ENCODE measurements at places on chromosomes 7 and 10.

DNA sequence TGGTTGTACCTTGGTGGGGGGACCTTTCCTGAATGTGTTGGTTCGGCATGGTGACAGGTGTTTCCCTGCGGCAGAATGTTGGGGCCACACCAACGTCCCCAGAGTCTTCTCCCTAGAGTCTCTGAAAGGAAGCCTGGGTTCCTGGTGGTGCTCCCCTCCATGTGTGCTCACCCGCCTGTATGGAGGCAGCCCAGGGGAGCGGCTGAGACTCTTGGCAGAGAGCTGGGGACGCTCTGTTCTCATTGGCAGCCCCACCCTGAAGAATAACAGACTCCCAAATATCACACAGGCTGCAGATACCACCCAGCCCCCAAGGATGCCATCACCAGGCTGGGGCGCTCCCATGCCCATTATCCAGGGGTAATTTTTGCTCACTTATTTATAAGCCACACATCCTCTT lies 34.8 kb downstream of the CHST12 start:
- DNase-seq, result no peak

DNA sequence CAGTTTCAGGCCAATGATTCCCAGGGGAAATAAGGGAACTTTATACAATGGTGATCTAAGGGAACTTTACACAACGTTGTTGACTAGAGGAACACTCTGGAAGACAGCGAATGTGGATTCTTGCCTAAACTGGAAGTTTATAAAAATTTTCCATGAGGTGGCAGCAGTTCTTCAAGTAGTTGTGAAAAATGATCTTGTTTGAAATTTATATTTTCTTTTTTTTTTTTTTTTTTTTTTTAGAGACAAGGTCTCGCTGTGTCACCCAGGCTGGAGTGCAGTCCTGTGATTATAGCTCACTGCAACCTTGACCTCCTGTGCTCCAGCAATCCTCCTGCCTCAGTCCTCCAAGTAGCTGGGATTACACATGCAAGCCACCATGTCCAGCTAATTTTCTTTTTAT lies 32.1 kb upstream of the GTF2I start:
- DNase-seq, result no peak

GRCh38 chr10:71801361-71801760 lies 28.0 kb upstream of the VSIR start:
- DNase-seq, result no peak

DNA sequence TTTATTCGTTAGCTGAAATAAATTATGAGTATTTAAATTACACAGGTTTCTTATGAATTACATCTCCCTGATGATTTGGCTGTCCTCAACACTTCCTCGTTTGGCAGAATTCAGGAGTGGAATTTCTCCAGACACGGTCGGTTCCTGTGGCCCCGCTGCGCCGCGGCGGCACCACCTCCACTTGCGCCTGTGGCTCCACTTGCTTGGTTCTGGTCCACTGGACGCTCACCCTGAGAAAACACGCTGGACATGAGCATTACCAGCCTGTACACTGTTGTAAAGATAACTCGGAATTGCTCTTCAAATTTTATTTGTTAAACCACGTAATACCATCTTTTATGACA lies 85.3 kb downstream of the ZNF33B start:
- DNase-seq, result no peak

GRCh38 chr10:10796061-10796773 lies 221.5 kb upstream of the CELF2 start:
- DNase-seq, result no peak

DNA sequence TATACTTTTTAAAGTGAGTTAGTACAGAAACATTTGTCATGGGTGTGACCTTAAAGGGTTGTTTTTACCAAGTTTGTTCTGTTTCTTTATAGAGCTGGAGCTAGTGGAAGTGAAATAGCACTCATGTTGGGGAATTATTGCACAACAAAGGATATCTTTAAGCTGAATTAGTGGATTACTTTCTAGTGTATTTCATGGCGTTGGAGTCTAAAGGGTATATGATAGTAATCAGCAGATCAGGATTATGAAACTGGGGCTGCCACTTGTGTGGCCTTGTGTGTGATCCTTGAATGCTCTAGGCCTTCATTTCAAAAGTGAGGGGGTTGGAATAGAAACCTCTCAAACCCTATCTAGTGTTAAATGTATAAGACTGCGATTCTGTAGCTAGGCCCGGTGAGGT lies 123.6 kb downstream of the LYZL1 start:
- no peak for DNase-seq

GRCh38 chr10:78664929-78665553 lies 403.7 kb upstream of the ZMIZ1 start:
- DNase-seq, result no peak

- no peak for DNase-seq
Observed at GRCh38 chr7:131249003-131249402, 78.7 kb upstream of the MKLN1 start.

DNA sequence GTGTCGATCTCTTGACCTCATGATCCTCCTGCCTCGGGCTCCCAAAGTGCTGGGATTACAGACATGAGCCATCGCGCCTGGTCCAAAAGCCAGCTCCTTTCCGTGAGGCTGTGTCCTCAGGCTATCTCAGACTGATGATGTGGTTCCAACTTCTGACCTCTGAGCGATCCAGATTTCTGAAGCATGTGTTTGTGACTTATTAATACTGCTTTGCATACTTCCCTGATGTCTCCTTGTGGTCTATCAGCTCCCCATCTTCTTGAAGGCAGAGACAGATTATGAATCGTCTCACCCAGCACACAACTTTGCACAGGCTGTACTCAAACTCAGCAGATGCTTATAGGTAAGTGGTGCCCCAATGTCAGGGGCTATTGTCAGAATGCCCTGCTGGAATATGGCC lies 2.0 kb upstream of the PLPP4 start:
- DNase-seq, result no peak

GRCh38 chr10:35340975-35341374 lies 4.7 kb downstream of the CCNY start:
- no peak for DNase-seq

GRCh38 chr10:72423426-72423825 lies 68.7 kb upstream of the DNAJB12 start:
- no peak for DNase-seq

- no peak for DNase-seq
Observed at GRCh38 chr10:113213035-113213434, 263.0 kb downstream of the TCF7L2 start.

- no peak for DNase-seq
Observed at GRCh38 chr10:33952692-33953360, 618.4 kb upstream of the NRP1 start.

GRCh38 chr7:56079450-56080185 lies 13.1 kb downstream of the PHKG1 start:
- no peak for DNase-seq

GRCh38 chr7:151859111-151859947 lies 17.6 kb downstream of the PRKAG2 start:
- no peak for DNase-seq

DNA sequence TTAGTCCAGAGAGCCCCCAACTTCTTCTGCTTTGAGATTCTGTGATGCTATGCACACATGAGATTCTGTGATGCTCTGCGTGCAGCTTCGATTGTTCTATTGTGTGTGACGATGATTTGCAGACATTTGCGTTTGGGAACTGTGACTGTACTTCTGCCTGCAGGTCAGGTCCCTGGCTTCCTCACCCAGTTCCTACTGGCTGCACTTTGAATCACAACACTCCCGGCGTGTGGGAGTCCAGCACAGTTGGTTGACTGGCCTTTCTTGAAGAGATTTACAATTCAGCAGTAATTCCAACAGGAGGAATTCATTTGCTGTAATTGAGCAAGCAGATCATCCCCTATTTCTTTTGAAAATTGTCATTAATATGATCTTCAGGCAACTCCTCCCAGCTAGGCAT lies 252.2 kb upstream of the YAE1 start:
- no peak for DNase-seq

- DNase-seq, result no peak
Observed at GRCh38 chr10:3404381-3404780, 231.8 kb upstream of the PITRM1 start.

DNA sequence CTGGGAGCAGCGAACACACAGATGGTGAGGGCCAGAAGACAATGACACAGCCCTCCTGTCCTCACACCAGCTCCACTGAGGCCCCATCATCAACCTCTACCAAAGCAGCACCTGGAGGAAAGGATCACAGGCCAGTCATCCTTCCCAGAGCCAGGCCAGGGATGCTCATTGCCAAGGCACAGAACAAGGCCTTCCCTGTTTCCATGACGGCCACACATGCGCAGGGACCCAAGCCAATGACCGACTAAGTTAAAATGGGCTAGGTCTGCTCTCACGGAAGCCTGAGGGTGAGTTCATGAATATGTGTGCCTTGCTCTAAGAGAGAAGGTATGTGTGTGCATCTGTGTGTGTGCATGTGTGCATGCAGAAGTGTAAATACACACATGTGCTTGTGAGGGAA lies 39.6 kb downstream of the COBL start:
- no peak for DNase-seq

- DNase-seq, result no peak
Observed at GRCh38 chr7:98997846-98998245, 119.5 kb downstream of the TRRAP start.

DNA sequence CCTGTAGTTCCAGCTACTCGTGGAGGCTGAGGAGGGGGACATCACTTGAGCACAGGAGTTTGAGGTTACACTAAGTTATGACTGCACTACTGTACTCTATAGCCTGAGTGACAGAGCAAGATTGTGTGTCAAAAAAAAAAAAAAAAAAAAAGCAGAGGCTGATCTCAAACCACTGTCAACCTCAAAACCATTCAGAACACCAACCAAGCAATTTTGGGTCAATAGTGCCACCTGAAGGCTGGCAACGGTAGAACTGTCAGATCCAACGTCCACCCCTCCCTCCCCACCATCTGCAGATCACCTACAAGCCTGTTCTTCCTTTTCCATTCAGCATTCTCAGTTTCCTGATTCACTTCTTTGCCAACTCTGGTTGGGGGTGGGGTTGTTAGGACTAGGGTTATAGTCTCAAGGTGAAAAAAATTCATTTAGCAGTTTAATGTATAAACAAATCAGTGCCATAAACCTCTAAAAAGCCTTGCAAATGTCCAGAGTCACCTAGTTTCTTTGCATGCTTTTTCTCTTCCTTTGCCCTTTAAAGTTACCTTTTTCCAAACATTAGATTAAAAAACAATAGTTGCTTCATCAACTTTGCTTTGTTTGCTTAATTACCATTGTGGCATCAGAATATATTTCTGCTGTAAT lies 2.6 kb downstream of the MRPS33 start:
- peak; percentile 63 for DNase-seq

DNA sequence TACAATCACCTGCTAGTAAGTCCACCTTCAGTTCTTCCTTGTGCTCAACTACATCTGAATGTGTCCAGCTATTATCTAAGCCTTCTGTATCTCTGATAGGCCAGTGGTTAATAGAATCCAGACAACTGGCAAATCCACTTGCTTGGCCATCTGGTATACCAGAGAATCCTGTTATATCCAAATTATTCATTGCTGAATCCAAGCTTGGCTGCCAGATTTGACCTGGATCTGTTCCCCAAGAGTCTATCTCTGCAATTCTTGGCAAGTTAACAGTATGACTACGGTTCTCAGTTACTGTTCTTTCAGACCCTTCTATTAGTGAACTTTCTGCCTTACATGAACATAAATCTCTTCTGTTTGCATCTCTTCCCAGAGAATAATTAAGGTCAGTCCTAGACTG lies 154.6 kb upstream of the TARP start:
- DNase-seq, result no peak

DNA sequence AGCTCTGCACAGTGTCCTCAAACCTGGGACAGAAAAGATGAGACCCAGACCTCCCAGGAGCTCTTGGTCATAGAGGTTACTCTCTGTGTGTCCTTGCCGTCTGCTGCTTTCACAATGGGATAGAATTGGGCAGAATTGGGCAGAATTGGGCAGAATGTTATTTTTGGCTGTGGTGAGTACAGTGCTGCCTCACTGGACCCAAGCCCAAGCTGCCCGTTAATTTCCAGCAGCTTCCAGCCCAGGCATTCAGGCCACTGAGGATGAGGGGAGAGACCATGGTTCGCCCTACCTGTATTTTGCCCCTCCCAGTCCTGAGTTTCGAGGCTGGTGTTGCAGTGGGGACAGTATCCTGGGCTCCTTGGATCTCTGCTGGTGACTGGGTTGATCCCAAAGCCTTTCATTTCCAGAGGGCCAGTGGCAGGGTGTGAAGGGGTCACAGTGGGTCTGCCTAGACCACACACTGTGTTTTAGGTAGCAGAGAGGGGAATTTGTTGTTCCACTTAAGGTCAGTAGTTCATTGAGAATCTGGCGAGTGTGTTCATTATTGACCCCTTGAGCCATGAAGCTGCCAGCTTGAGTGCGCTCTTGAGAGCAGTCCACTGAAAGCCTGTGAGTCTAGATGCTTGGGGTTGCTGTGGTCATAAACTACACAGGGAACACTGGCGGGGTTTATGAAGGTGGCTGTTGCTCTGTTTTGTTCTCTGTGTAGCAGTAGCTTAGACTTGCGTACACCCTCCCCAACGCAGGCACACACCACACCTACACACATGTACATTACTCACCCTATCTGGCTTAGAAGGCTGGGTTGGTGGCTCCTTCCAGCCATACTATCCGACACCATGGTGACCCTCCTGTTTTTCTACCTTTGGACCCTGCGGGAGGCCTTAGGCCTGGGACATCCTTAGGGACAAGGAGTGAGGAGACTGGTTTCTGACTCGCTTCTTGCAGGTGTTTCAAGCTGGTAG lies 23.5 kb downstream of the NACAD start:
- DNase-seq, result no peak

DNA sequence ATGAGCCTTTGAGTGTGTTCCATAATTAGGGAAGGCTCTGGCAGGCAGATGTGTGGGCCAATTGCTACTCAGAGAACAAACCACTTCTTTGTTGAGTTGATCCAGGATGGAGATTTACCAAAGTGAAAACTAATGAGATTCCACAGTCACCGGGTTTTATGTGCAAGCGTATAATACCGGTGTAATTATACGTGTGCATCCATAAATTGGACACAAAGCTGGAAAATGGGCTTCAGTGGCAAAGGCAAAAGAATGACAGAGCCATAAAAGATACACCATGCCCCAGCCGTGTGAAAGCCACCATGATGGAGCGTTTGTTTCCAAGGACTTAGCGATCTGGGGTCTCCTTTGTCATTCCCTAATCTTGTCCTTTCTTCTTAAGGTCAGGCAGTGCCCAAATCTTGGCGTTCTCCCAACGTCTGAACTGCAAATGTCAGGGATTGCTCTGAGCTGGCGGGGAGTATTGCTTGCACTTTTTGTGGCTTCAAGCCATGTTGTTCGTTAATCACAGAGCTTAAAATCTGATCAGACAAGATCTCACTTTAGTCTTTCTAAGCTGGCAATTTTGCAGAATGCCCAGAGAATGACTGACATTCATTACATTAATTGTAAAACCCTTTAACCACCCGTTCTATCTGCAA lies 70.1 kb downstream of the NPTX2 start:
- no peak for DNase-seq

DNA sequence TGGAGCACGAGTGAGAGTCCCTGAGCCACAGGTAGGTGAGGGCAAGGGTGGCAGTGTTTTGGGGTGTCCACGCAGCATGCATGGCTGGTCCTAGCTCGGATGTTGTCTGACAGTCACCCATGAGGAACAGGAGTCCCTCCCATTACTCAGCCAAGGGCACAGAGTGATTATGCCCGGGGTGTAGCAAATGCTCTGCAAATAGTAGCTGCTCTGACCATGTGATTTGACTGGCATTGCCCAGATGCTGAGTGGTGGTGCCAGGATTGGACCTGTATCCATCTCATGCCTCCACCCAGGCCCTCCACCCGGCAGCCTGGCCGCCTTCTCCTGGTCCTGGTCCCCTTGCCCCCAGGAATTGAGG lies 150.8 kb downstream of the GRK5 start:
- DNase-seq, result no peak

Measured in activated gamma-delta T cell treated with anti-CD3 and anti-CD28 coated beads, Interleukin-2, amount 50 U/mL, for 16 hours (primary cell).